GM23338 (cell line): ENCODE measurements at places on chromosomes 7 and 10. TPM values are rescaled to one million over a fixed set of nuclear protein-coding genes. Genes with fewer than 3 reads are reported as not detected.

DNA sequence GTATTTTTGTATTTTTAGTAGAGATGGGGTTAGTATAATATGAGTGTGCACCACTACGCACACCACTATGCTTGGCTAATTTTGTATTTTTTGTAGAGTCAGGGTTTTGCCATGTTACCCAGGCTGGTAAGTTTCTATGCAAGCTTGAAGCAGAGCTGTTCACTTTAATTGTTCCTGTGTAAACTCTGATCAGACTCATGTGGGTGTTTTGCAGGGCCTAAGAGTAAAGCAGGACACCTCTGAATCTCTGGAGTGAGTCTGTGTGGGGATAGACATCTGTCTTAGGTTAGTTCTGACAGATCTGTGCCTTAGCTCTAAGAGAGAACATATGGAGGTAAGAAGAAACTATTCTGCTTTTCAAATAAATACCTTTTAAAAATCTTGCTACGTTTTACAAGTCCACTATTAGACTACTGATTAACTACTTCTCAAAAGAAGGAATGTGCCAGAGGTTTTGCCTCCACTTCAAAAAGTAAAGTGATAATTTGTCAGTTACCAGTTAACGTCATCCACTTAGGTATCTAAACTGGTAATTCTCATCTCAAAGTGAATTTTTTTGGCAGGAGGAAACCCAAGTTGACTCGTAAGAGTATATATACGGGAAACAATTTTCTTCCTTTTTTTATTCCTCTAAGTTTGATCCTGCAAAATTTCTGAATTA, 1.1 kb downstream of the COL17A1 start:
- DNase-seq, result no peak

DNA sequence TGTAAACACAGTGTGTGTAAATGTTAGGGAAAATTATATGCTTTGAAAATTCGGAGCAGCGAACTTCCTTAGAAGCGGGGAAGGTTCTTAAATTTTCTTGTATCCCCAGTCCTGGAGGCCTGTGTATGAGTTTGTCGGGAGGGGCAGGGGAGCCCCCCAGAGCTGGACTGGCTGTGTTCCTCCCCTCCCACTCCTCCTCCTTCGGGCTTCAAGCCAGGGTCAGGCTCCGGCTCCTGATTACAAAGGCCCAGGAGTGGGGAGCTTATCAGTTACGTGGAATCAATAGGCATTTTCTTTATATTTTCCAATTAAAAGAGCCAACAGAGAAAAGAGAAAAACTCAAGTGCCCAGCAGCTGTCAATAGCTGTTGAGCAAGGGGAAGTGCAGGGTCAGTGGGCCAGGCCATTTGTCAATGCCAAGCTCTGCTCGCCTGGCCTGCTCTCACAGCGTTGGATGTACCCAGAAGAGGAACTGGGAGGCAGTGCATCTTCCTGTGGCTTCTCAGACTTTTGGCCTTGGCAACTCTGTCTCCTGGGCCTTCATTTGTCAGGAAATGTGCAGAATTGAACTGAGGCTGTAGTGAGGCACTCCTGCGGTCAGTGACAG, 156.9 kb upstream of the PCBD1 start:
- DNase-seq, result no peak

DNA sequence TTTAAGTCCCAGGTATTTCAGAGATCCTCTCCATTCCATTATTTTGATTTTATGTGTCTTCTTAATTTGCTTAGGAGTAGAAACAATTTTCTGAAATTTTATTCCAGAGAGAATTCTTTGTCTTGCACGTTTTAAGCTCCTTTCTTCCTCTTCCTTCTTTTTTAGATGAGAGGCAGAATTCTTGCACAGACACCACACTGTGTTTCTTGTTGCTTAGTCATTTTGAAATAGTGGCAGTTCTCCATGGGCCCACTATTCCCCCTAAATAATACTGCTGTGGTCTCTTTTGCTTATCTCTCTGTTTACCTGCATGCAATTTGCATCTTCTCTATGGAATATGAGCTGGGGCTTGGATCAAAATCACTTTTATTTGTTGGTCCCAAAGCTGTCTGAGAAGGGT, 54.3 kb upstream of the WAC start:
- DNase-seq, result no peak

GRCh38 chr10:37707829-37708578, 149.4 kb downstream of the ZNF248 start:
- DNase-seq, result no peak

GRCh38 chr7:25659841-25660240, 431.6 kb upstream of the NPVF start:
- no peak for DNase-seq

OLAH gene
- not detected in 2 replicates for total RNA-seq

ANLN gene
- total RNA-seq, result 63.4 and 66.7 TPM in 2 replicates

GRCh38 chr7:152162287-152162686, 136.8 kb downstream of the GALNT11 start:
- DNase-seq, result no peak

LRMDA gene
- 0.90 TPM in 1 of 2 replicates, not detected in the other for total RNA-seq

GRCh38 chr7:121011401-121011800, 22.9 kb downstream of the CPED1 start:
- no peak for DNase-seq

DNA sequence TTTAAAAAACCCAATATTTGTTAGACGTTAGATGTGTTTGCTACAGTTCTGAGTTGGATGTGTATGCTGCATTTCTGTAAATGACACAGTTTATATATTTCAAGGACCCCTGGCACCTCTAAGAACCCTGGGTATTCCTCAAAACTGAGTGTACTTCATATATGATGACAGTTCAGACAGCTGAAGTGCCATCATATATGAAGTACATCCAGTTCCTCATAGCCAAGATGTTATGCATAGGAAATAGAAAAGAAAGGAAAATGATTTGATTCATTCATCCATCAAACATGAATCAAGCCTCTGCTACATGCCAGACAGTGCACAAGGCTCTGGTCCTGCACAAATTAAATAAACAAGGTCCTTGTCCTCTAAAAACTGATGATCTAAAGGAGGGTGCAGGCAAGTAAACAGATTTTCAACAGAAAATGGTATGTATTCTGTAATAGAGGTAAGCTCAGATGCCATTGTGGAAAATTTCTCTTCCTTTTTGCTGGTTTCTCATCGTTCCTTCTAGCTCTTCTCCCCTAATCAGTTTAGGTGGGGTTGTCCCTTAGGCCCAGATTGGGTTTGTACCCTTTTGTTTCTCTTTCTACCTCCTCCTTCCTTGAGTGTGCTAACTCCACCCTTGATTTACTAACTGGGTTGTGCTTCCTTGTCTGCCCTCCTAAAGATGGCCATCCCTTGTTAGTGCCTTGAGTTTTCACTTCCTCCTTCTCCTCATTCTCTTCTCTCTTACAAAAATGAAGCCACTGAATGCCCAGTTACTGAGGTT, 25.3 kb upstream of the SMIM30 start:
- no peak for DNase-seq

NEBL gene
- 9.5 and 11.4 TPM in 2 replicates for total RNA-seq

- no peak for DNase-seq
Observed at GRCh38 chr7:79872176-79872575, 262.5 kb upstream of the GNAI1 start.

DNA sequence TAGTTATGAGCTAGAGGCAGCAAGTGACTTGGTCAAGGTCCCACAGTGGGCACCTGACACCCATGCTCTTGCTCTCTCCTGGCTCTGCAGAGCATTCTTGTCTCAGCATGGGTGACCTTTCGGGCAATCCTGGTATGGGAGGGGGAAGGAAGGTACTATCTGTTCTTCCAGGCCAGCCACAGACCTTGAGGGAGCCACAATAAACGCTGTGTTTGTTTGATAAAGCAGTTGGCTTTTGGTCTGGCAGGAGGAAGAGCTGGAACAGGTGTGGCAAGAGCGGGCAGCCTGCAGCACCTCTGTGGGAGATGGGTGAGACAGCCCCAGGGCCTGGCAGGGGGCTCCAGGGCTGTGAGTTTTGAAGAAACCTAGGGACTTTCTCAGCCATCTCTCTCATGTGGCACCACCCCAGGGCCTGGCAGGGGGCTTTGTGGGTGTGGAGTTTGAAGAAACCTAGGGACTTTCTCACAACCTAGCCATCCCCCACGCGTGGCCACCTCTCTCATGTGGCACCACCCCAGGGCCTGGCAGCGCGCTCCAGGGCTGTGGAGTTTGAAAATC, 11.4 kb downstream of the CLDN3 start:
- no peak for DNase-seq

PLEKHS1 gene
- not detected in 2 replicates for total RNA-seq

- no peak for DNase-seq
Observed at GRCh38 chr10:63221950-63222349, 88.8 kb downstream of the NRBF2 start.

FBXL13 gene
- total RNA-seq, result 2.5 and 6.0 TPM in 2 replicates

- DNase-seq, result no peak
Observed at GRCh38 chr10:88952647-88953111, at the start of gene ACTA2. Gene ACTA2, minus strand, starts transcription at chr10:88952773. Its CDS starts 3,843 bp downstream, at chr10:88948930.
